ENCODE measurements at places on chromosomes 5 and 9.

GRCh38 chr5:103590221-103590620, 27.6 kb upstream of the NUDT12 start:
- no peak for DNase-seq

GRCh38 chr9:89658401-89658800, 53.6 kb downstream of the GADD45G start:
- DNase-seq: no peak

GRCh38 chr5:107325866-107326265, 344.9 kb downstream of the EFNA5 start:
- no peak for DNase-seq

- DNase-seq: no peak
Observed at GRCh38 chr5:102974177-102974576, 145.8 kb downstream of the GIN1 start.

DNA sequence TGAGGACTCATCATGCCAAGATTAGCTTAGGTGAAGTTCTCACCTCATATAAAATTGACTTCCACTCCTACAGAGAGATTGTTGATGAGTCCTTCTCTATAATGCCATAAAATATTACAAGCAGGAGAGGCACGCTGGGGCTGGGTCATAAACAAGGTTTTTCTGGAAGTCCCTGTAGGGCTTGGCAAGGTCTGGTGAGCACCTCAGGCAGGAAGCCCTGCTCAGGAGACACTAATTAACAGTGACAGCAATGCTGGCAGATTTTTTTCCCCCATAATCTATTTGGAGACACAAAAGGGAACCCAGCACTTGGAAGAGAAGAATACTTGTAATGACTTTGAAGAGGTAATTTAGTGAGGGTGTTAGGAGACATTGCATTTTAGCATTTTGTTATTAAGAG, 118.7 kb downstream of the DIRAS2 start:
- no peak for DNase-seq

DNA sequence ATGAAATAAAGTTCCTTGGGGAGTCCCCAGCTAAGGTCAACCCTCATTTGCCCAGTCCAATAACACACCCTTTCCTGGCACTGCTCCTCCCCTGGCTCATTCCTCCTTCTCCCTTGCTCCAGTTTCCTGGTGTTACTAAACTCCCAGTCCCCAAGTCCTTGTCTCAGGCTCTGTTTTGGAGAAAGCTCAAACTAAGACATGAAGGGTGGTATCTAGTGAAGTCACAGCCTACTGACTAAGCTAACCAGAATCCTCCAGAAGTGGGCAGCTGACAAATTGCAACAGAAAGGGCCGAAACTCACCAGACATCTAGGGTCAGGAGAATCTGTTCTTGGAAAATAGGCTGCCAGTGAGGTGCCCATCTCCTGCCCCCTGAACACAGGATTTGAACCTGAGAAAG, 118.7 kb upstream of the NEK6 start:
- DNase-seq: peak; percentile 16

Data from kidney tubule cell (primary cell).